ENCODE measurements at places on chromosomes 13 and 19.
A peak's percentile ranks its signal among the peaks of the same experiment; 100 is the strongest.

DNA sequence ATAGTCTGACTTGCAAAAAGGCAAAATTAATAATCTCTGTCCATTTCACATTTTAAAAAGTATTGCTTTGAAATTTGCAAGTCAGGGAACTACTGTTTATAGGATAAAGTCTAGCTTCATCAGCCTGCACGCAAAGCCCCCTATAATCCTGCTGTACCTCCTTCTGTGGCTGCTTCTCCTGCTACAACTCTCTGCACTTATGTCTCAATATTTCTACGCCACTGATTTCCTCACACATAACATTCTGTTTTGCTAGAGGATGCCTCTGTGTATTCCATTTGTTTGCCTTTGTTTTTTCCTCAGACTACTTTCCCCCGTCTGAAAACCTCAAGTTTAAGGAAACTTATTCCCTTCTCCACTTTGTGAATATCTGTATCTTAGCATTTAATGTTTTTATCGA, 389.9 kb downstream of the RFC3 start:
- DNase-seq, result no peak

- DNase-seq, result no peak
Observed at GRCh38 chr13:40404407-40404806, 262.0 kb downstream of the FOXO1 start.

DNA sequence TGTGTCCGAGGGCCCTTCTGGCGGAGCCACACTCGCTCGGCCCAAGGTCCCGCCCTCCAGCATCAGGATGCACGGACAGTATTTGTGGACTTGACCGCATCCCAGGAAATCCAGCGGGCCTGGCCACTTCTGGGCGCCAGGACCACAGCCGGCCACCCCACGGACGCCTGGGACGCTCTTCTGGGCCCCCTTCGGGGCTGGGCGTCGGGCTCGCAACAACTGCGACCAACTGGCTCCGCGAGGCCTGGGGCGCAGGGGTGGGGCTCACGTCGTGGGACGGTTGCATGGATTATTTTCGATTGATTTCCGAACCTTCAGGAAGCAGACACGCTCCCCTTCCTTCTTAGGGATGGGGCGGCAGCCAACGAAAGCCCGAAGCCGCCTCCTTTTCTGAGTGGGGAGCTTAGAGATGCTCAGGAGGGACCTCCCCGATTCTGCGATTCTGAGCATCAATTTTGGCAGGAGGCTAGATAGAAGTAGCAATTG, 521 bp upstream of the NUP58 start:
- DNase-seq, result no peak

- no peak for DNase-seq
Observed at GRCh38 chr19:40646743-40647254, 43.7 kb downstream of the NUMBL start.

DNA sequence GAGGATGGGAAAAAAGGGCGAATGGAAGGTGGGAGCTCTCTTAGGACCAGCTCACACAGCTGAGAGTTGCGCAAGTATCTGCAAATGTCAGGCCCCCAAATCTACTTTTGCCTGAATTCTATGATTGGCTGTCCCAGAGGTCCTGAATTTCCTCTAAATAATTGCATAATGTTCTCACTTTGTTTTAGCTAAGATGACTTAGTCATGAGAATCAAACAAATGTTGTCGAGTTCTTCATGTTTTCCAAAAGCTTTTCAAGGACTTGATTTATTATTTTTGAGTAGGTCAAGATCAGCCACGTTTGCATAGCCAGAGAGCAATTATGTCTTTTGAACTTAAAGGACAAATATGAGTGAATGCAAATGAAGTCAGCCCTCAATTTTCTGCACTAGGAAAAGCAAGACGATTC, 246.6 kb upstream of the MAB21L1 start:
- DNase-seq, result no peak

DNA sequence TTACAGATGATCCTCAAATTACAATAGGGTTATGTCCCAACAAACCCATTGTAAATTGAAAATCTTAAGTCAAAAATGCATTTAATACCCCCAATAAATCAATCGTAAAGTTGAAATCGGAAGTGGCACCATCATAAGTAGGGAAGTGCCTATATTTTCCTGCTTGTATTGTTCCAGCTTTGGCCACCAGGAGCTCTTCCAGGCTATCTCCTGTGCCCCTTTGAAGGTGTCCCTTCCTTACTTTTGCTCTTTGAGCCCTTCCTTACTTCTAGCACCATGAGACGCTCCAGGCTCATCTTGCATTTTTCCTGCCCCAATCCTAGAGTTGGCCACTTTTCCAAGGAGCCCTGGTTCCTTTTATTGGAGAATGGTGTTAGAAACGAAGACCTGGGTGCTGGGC, 163.0 kb upstream of the TSC22D1 start:
- DNase-seq, result no peak

DNA sequence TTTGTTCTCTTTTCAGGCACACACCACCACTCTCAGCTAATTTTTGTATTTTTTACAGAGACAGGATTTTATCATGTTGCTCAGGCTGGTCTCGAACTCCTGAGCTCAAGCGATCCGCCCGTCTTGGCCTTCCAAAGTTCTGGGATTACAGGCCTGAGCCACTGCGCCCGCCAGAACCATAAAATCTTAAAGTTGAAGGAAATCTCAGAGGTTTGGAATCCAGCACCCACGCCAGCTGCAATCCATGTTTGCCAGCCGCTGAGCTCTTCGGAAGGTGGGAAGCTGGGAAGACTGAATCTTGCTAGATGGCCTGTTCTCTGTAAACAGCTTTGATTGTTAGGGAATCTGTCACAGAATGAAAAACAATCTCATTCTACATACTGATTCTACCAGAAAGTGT, 38.5 kb downstream of the SPATA13 start:
- no peak for DNase-seq

GRCh38 chr13:78712831-78713230, 53.9 kb upstream of the OBI1 start:
- no peak for DNase-seq

DNA sequence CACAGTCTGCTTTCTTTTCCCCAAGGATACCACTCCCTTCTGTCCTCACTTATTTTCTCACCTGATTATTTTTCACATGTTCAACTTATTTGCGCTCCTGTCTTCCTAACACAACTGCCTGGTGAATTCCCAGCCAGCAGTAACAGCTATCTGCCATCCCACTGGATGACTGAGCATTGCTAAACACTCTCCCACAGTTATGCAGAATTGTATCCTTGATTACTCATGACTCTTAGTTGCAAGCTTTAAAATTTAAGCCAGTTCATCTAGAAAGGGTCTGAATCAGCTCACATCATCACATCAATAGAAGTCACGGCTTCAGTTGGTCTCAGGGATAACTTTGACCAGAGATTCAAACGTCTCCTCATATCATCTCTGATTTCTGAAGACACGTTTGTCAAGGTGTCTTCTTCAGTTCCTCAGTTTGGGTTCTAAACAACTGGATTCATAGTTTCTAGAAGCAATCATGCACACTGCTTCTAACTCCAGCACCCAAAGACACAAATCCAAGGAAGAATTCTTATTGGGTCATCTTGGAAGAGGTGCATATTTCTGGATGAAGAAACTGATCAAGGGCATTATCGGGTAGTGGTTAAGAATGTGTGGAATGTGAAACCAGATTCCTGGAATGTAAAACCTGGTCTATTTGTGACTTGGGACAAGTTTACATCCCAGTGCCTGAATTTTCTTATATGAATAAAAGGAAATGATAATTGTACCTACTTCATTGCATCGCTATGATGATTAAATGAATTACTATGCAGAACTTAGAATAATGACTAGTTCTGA, 13.9 kb upstream of the DACH1 start:
- no peak for DNase-seq

DNA sequence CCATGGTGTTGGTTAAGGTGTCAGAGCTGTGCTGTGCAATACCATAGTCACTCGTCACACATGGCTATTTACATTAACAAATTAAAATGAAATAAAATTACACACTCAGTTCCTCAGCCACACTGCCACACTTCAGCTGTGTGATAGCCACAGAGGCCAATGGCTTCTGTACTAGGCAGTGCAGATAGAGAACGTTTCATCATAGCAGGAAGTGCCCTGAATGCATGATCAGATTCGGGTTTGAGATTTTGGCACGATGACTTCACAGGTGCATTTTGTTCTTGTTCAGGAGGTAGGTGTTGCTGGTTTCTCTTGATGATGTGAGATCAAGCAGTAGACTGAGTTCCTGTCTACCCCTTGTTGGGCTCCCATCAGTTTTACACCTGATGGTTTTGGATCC, 6.5 kb downstream of the ARMC6 start:
- no peak for DNase-seq

DNA sequence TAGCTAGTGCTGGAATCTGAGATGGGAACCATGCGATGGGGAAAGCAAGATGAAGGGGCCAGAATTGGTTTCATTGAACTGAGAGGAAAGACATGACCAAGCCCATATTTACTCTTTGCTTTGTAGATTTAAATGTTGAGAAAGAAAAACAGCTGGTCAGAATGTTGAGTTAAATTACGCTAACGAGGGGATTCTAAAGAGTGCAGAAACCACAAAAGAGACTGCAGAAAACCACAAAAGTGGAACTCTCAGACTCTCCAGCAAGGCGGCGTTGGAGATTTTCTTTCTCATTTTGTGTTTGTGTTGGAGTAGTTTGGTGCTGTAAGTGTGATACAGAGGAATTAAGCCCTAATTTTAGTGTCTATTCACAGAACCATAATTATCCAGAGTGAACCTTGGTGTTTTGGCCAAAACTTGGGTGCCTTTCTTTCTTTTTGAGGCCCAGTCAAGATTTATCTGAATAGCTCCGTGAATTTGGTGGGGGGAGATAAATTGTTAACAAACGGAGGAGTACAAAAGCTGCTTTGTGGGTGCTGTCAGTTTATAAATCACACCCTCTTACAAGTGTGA, 26.3 kb downstream of the SAE1 start:
- no peak for DNase-seq

DNA sequence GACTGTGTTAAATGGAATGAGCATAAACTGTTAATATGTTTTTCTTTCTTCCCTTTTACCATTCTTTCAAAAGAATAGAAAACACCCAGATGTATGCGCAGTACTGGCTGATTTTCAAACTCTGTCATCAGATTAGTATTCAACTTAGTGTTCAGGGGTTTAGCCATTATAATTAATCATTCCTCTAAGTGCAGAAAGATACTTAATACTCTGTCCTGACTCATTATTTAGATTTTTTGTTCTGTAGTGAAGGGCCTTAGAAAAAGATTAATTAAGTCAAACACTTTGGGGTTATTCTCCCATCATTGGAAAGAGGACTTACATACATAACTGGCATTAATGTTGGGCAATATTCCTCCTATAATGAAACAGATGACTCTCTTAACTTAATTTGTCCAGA, 1316.7 kb upstream of the SLC10A2 start:
- DNase-seq, result no peak

DNA sequence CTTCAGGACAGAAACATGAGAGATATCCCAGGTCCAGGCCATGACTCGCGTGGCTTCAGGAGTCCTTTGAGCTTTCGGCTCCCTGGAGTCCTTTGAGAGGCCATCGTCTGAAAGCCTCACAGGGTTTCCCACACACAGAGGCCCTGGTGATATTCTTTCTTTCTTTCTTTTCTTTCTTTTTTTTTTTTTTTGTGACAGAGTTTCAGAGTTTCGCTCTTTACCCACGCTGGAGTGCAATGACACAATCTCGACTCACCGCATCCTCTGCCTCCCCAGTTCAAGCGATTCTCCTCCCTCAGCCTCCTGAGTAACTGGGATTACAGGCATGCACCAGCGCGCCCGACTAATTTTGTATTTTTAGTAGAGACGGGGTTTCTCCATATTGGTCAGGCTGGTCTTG, 5.5 kb downstream of the SIN3B start:
- no peak for DNase-seq

DNA sequence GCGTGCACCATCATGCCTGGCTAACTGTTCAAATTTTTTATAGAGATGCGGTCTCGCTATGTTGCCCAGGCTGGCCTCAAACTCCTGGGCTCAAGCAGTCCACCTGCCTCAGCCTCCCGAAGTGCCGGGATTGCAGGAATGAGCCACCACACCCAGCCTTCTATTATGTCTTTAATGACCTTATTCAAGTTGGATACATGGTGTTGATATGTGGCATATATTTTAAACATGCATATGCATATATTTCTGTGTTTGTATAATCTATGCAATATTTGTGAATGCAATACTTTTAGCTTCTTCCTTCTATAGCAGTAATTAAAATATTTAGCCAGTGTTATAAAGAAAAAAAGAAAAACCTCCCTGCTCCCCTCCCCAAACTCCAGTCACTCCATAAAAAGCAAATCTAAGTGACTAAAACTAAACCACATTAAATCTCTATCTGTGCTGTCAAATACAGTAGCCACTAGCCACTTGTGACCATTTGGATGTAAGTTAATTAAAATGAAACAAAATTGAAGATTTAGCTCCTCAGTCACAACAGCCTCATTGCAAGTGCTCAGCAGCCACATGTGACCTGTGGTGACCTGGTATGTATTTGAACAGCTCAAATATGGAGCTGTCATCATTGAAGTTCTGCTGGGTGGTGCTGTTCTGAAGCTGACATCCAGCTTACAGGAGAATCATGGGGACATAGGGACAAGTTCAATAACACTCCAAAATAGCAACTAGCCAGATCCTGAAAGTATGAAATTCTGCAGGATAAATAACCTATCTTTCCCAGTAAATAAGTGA, 27.4 kb downstream of the FCGBP start:
- peak; percentile 6 for DNase-seq

GRCh38 chr19:18093439-18094161, 4.0 kb upstream of the MAST3 start:
- no peak for DNase-seq

DNA sequence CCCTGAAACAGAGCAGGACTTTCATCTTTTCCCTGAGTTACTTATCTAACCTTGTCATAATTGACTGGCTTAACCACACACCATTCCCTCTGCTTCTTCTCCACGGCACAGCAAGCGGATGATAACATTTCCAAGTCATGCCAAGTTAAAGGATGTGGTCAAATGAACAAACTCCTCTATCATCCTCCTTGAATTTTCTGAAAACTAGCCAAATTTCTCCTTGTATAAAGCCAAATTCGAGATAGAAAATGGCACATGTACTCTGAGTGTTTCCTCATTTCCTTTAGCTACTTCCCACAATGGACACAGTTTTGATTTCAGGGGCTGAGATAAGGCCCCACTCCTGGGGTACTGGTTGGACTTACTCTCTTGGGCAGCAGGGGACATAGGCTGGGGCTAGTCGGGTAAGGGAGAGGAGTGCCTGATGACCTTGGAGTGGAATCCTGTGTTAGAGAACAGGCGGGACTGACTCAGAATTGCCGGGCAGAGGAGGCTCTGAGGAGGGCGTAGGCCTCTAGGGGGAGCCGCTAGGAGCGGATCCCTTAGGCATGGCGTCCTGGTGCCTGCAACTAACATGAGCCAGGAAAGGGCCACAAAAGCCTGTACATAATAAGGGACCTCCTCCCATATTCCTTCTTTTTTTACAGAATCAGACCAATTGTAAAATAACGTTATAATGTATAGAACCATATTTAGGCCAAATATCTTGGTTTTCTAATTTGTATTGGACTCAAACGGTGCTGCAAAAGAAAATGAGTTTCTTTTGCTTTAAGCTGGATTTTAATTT, 20.3 kb upstream of the TMTC4 start:
- peak; percentile 27 for DNase-seq

DNA sequence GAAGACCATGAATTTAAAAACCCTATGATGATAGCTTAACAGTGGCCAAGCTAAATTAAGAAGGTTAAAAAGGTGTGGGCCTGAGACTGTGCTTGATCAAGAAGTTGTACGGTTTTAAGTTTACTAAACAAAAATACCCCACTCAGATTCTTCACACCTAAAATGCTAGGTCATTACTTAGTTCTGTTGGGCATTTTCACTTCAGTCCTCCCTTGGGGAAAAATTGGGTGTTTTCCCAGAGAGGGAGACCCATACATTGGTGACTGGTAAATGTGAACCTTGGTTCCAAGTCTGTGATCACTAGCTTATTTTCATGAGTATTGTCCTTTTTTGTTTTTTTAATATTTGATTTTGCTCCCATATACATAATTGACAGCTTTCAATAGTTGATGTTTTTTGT, 44.4 kb downstream of the MTUS2 start:
- DNase-seq, result no peak
